ENCODE measurements at places on chromosomes 4 and X.

DNA sequence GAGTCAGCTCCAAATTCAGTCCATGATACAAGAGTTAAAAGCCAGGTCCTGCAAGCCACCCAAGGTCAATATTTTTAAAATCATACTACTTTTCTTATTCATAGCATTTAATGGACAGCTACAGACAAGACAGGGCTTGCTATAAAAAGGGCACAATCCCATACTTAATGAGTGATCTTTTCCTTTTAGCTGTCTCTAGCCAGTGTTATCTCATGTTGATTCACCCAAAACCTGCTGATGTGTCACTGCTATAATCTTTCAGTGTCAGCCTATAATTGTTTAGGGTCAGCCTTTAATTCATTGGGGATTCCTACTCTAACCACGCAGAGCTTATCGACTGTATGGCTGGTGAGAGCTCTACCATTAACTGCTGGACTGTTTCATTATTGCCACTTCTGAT is 51.2 kb upstream of the HCCS start:
- no peak for DNase-seq

DNA sequence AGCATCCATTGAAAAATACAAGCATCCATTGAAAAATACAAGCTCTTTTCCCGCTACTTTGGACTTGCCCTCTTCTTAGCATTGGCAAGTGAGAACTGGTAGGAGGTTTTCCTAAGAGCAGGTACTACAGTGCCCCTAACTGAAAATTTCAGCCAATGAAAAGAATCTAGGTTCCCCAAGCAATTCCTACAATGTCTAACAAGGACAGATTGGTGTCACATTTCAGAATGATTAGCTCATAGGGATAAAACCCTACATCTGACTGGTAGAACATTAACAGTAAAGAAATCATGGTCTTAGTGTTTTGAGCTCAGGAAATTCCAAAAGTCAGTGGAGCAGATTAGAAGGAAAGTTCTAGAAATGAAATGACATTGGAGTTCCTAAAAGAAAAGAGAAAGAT is 68.6 kb upstream of the QRFPR start:
- no peak for DNase-seq

DNA sequence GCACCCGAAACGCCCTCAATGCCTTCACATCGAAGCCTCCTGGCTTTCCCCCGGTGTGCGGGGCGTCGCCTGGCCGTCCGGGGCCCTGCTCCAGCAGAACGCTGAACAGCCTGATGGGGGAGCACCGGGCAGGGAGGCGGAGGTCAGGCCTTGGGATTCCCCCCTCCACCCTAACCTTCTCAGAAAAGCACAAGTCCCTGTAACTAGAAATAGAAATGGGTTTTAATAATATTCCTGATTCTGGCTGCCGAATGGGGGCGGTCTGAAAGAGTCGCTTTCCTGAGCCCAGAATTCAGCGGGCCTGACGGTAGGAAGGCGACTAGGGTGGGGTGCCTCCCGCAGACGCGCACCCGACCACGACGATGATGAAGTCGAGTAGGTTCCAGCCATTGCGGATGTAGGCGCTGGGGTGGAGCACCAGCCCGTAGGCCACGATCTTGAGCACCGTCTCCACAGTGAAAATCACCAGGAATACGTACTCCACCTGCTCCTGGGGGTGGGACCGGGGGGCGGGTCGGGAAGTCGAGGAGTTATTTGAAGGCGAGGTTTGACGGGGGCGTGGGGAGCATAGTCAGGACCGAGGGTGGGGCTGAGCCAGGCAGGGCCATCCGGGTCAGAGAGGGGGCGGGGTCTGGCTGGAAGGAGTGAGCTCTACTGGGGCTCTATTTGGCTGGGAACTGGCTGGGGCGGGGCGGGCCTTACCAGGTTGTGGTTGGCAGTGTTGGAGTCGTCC is 2.5 kb downstream of the CACNA1F start:
- DNase-seq, result no peak

DNA sequence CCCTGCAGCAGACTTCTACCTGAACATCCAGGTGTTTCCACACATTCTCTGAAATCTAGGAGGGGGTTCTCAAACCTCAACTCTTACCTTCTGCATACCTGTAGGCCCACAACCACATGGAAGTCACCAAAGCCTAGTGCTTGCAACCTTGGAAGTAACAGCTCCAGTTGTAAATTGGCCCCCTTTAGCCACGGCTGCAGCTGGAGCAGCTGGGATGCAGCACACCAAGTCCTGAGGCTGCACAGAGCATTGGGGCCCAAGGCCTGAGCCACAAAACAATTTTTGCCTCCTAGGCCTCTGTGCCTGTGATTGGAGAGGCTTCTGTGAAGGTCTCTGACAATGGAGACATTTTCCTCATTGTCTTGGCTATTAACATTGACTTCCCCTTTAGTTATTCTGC is 772.4 kb upstream of the INTU start:
- DNase-seq, result no peak

DNA sequence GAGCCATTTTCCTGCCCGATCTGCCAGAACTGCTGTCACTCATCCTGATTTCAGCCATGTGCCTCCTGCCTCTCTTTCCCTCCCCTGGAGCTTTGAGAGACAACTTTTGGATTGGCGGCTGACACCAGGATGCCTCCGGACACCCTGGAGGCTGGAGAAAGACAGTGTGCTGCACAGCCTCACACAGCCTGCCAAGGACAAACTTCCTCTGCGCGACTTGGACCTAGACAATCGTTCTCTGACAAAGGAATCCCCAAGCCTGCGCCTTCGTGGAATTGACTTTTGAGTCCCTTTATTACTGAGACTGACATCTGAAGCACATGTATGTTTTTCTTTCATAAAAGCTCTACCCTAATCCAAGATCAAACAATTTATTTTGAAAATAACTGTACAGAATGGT is 10.8 kb upstream of the LDB2 start:
- DNase-seq, result no peak

DNA sequence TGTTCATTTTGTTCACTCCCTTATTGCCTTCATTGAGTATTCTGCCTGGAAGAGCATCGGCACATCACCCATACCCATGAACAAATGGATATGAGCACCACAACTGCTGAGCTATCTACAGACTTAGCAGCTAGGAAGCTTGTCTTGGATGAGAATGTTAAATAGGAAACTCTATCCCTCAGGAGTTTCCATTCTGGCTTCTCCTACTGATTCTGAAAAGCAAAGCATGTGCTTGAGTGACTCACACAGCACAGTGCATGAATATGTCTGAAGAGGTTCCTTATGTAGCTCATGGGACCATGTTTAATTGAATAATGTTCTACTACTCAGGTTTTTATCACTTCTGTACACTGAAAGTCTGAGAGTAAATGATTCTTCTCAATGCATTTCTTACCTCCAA is 57.3 kb upstream of the MXRA5 start:
- DNase-seq, result no peak

DNA sequence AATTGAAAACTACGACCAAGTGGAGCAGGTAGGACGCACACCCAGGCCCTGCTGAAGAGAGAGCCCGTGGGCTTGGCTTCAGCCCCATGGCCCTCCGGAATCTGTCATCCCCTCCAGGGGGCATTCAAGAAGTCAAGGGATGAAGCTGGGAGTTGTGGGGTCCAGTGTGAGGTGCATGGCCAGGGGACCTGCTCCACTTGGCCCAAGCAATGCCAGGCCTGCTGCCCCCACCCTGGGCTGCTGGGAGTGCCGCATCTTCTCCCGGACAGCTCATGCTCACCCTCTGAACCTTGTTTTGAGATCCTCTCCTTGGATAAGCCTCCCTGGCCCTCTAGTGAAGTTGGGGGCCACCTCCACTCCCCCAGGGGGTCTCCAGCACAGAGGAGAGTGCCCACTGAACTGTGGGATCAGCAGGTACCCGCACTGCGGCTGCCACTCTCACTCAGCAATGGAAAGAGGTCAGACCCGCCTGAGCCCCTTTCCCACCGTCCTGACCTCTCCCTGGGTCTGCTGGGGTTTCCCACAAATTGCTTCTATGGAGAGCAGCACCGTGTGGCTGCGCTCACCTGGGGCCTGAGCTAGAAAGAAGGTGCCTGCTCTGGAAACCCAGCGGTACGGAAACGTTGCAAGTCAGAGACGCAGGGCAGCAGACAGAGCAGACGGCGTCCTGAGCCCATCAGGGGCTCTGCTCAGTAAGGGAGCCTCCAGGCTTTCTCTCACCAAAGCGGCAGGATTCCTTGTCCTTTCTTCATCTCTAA is 5.0 kb upstream of the ABLIM2 start:
- DNase-seq, result no peak

DNA sequence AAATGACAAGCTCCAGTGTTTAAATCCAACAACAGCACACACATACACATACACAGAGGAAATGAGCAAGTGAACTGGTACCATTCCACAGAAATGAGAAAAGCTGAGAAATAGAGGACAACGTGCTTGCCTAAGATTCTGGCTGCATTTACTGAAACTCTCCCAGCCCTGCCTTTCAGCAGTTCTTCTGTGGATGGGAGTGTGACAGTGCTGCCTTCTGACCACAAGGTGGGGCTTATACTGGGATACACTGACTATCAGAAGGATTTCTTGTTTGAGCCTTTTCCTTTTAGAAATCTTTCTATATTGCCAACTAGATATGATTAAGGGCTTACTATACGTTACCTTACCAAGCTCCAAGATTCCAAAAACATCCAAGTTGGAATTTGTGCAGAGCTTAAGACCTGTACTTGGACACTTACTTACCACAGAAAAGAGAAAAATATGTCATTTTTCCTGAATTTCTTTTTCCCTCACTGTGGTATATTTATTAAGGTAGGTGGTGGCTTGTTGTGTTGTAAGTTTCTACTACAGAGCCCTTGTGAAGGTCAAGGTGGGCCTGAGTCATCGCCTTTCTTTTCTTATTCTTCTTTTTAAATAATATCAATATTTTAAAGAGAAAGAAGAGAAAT is 10.7 kb upstream of the CXCL8 start:
- peak; percentile 39 for DNase-seq

GRCh38 chrX:19886883-19887531 is 393 bp downstream of the SH3KBP1 start:
- no peak for DNase-seq

GRCh38 chr4:100882661-100883060 is 364.8 kb upstream of the EMCN start:
- DNase-seq, result no peak

- no peak for DNase-seq
These were observed 326.3 kb upstream of the ZCCHC13 start for GRCh38 chrX:73977542-73978169.

DNA sequence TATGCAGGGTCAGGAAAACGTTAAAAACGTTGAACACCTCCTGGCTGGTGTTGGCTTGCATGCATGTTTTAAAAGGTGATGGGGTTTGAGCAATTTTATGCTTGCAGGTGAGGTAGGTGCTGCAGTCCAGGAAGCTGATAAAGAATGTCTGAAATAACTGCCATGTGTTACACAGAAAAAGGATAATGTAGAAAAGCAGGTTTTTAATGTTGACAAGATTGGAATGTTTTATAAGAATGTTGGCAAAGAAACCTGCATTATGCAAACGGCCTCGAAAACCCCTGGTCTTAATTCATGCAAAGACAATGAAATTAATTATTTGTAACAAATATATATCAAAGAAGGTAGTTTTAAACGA is 723.7 kb upstream of the AGA start:
- DNase-seq, result no peak
